Ascending aorta (tissue), 2 donors: ENCODE measurements at places on chromosomes 6 and 20. TPM values are rescaled to one million over a fixed set of nuclear protein-coding genes. Genes with fewer than 3 reads are reported as not detected.

GRCh38 chr20:11140359-11140758 lies 466.6 kb upstream of the JAG1 start:
- no peak for DNase-seq

DNA sequence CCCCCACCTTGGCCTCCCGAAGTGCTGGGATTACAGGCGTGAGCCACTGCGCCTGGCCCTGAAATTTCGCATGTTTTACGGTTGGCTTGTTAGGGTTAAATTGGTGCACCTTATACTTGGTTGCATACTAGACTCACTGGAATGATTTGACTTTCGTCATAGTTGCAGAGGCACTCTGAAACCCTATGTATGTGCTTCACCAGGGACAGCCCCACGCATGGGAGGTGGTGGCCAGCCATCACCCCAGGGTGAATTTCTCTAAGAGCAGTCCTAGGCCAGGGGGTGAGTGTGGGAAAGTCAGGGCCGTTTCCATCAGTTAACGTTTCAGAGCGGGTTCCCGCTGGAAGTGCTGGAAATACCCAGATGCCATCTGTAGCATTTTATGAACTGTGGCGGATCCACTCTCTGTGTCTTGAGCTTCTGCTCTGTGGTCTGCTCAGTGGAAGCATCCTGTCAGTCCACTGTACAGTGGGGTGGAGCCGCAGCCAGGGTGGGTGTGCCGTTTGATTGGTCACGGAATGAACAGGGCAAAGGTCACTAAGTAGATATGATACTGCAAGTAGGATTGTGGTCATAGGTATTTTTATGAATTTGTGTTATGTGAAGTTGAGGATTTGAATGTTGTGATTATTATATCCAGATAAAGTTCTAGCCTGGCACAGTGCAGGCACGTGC lies 13.2 kb downstream of the DNAJC5 start:
- DNase-seq = no peak

- DNase-seq = no peak
These were observed 27.7 kb downstream of the AKIRIN2 start for GRCh38 chr6:87674290-87674689.

- no peak for DNase-seq
These were observed 30.3 kb downstream of the LRFN2 start for GRCh38 chr6:40556881-40557280.

GRCh38 chr6:2244261-2245102 lies 923 bp downstream of the GMDS start:
- no peak for DNase-seq

- no peak for DNase-seq
These were observed 438.1 kb downstream of the GJA1 start for GRCh38 chr6:121873595-121873994.

DNA sequence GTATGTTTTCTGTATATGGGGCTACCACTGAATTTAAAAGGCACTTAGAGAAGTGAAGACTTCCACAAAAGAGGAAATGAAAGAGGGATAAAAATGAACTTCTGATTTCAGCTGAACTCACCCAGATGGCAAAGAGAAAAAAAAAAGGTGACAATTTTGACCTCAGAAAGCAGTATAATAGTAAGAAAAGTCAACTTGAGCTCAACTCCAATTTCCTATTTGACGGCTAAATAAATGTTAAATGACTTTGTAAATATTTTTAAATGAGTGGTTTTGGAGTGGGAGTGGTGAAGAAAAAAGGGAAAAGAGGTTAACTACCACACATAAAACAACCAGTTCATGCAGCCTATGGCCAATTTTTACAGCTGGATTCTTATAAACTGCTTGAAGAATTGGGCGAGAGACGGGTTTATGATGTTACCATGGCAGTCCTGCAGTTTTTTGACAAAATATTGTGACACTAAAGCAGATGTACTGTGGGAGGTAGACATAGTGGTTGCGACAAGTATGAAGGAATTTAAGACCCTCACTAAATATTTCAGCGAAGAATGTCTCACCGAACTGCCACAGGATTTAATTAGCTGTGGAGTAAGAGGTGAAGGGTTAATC lies 49.8 kb upstream of the ADTRP start:
- no peak for DNase-seq

DNA sequence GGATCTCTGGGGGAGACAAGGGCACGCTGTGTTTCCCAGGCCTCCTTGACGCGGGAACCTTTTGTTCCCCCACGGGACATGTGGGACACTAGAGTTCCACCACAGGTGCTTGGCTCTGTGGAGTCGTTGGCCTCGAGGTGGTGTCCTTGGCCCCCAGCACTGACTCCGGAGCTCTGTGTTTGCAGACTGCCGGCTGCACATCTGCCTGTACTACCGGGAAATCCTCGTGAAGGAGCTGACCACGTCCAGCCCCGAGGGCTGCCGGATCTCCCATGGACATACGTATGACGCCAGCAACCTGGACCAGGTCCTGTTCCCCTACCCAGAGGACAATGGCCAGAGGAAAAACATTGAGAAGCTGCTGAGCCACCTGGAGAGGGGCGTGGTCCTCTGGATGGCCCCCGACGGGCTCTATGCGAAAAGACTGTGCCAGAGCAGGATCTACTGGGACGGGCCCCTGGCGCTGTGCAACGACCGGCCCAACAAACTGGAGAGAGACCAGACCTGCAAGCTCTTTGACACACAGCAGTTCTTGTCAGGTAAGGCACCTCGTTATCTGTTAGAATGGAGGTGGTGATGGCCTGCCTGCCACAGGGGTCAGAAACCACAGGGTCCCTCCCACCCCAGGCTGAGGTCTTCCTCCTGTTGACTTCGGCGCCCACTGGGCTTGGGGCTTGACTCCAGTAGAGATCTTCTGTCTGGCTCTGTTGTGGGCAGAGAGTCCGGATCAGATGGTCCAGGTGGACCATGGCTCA lies 9.9 kb downstream of the IRF4 start:
- no peak for DNase-seq

DNA sequence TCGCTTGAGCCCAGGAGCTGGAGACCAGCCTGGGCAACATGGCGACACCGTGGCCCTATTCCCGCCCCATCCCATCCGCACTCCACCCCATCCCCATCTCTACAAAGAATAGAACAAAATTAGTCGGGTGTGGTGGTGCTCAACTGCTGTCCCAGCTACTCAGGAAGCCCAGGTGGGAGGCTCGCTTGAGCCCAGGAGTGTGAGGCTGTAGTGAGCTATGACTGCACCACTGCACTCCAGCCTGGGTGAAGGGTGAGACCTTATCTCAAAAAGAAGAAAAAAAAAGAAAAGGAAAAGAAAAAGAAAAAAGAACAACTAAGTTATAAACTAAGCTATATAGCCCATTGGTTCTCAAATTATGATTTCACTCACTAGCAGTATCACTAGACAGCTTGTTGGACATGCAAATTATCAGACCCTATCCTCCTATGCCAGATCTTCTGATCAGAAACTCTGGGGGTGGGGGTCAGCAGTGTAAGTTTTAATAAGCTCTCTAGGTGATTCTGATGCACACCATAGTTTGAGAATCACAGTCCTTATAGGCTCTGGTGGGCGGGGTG lies 491 bp upstream of the ITCH start:
- no peak for DNase-seq

DNA sequence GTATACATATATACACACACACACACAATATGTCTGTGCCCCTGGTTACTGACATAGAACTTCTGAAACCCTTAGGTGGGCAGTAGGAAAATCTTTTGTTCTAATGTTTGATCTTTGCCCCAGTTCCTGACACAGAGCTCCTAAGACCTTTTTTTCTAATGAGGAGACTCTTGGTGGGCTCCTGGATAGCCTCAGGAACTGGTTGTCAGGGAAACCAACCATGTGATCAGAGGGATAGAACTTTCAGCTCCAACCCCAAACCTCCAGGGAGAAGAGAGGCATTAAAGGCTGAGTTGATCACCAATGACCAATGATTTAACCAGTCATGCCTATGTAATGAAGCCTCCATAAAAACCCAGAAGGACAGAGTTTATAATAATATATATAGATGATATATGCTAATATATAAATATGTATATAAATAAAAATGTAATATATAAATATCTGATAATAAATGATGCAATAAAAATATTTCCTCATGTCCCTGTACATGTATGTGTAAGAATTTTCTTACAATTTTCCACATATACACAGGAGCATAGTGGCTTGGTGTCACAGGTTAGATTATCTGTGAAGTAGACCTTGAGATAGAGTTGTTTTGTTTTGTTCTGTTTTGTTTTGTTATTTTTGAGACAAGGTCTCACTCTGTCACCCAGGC lies 93.3 kb downstream of the GPX5 start:
- DNase-seq = no peak

Gene EDN1
- total RNA-seq = 27.8 TPM

DNA sequence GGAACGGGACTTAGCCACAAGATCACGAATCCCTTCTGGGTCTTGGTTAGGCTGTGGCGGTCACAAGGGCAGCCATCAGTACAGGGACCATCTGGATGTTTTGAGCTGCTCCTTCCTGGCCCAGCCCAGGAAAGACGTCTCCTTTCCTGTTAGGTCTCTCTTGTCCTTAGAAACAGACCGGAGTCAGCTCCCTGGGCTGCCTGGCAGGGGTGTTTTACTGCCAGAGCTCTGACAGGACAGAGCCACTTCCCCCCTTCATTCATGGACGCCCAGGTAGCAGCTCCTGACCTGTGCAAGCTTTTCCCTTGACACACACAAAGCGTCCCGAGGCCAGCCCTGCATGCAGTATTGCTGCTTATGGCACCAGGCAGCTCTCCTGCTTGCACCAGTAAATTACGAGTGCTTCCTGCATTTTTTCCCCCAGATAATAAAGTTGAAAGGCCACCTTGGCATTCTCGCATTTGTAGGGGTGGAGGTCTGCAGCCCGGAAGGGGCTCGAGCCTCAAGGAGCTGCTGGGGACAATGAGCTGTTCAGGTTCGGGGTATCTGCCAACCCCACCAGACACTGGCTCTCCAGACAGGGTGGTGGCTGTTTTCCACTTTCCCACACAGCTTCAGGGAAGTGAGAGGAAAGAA lies 87.4 kb downstream of the NOL4L start:
- DNase-seq = no peak

DNA sequence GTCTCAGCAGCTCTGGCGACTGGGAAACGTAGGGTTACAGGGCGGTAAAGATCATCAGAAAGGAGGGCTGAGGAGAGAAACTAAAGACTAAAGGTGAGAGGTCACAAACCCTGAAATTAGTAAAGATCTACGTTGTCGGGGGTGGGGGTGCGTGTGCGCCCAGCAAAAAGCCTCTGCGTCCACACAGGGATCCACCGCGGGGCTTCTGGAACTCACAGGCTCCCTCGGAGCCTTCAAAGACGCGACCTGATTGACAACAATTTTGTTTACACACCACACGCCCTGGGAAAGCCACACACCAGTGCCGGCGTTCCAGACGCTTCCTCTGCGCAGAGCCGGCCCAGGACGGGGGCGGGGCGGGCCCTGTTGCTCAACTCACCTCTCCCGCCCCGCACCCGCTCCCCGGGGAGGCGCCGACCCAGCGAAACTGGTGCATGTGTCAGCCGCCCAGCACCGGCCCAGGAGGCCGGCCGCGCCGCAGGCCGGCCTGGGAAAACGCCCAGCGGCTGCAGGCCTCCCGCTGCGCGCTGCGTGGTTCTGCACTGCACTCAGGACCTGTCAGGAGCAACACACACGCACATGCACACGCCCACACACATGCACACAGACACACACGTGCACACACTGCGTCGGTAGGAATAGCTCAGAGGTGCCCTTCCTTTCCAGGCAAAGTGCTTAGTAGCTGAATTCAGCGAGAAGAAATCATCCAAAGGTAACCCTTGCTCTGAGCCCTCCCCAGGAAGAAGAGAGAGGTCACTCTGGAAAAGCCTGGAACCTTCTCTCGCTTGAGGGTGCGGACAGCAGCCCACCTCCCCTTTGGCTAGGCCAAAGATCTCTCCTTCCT lies 57.2 kb upstream of the ARID1B start:
- DNase-seq = peak; percentile 80

Gene PRL
- not detected for total RNA-seq

Gene SAMHD1
- 163 TPM for total RNA-seq

GRCh38 chr6:133447924-133448323 lies 206.8 kb downstream of the EYA4 start:
- no peak for DNase-seq

DNA sequence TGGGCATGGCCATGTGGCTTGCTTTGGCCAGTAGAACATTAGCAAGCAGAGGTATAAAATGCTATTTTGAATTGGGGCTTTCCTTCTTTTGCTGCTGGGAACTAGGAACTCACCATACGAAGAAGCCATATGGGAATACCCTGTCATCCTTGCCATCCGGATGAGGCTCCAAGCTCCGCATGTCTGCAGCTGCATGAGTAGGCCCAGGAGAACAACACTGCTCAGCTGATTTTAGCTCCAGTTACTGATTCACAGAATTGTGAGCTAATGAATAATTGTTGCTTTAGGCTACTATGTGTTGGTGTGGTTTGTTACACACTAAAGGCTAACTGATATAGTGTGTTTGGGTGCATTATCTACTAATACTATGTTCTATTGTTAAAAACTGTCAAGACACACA lies 2.7 kb upstream of the PLCB4 start:
- no peak for DNase-seq

DNA sequence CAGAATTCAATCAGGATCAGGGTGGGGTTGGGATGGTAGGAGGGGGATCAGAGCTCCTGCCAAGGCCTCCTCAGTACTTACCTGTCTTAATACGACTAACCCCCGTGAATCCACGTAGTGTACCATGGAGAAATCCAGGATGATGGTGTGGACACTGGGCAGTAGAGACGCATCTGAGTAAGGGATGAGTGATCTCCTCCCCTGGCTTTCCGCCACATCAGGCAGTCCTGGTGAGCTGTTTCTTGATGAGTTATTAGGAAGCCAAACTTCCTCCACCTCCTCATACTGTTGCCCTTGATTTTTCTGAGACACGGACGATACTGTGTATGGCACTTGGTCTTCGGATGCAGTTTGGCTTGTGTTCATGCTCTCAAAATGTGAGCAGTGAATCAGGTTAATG lies 34.2 kb upstream of the SRPK1 start:
- no peak for DNase-seq

Gene EPPIN
- not detected for total RNA-seq

GRCh38 chr6:134584847-134585516 lies 267.1 kb upstream of the SGK1 start:
- DNase-seq = no peak

Gene APCDD1L
- 2.1 TPM for total RNA-seq

- DNase-seq = no peak
These were observed 137.9 kb downstream of the DLL1 start for GRCh38 chr6:170152989-170153388.

- DNase-seq = no peak
These were observed 35.9 kb upstream of the MYB start for GRCh38 chr6:135145063-135145800.

Gene ULBP2
- total RNA-seq = not detected

Gene TMEM217
- not detected for total RNA-seq

DNA sequence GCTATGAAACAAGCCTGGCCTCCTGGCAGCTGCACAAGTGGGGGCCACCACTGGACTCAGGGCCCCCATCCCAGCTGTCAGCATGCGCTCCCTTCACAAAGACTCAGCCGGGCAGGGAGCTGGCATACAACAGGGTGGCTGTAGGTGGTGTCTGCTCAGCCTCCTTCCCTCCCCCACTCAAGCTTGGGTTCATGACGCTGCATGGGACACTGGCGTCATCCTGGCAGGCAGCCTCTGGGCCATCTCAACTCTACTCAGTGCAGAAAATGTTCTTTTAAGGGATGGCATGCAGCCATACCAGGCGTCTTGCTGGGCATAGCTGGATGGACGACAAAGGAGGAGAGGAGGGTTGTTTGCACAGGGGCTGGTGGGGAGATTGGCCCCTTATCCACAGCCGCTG lies 30.5 kb downstream of the SAYSD1 start:
- no peak for DNase-seq

GRCh38 chr6:158758451-158758860 lies 60.7 kb downstream of the EZR start:
- no peak for DNase-seq

Gene KDM1B
- total RNA-seq = 4.9 TPM

Gene PRR18
- not detected for total RNA-seq
